ENCODE measurements at places on chromosomes 2 and 18.

GRCh38 chr2:218448934-218449333 lies 30.0 kb downstream of the VIL1 start:
- no peak for DNase-seq

DNA sequence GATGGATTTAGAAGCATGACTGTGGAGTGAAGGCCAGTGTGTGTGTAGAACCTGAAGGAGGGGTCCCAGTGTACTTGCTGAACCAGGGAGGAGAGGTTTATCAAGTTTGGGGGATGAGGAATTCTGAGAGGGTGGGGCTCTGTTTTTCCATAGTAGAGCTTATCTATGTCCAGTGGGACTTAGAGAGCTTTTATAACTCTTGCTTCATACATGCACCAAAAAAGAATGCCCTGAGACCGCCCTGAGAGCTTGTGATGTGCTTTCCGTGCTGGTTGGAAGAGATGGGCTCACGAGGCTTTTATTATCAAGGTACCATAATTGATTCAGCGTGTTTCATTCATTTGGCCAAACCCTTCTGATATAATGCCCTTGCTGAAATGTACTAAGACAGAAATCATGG lies 100.2 kb downstream of the MTCL1 start:
- DNase-seq, result no peak

DNA sequence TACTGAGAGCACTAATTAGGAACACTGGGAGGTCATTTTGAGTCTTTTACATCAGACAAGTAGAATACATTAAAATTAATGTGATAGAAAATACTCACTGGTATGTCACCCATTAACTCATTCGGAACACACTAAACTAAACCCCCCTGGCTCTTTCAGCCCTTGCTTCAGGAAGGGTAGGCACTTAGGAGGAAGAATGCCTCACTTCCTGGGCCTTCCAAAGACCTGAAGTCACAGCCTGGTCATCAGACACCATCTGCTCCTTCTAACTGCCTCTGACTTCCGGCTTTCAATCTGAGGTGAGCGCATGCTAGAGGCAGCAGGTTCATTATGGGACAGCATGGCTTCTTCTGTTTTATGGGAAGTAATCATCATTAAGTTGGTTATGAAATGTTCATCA lies 451.4 kb downstream of the PID1 start:
- DNase-seq, result no peak

DNA sequence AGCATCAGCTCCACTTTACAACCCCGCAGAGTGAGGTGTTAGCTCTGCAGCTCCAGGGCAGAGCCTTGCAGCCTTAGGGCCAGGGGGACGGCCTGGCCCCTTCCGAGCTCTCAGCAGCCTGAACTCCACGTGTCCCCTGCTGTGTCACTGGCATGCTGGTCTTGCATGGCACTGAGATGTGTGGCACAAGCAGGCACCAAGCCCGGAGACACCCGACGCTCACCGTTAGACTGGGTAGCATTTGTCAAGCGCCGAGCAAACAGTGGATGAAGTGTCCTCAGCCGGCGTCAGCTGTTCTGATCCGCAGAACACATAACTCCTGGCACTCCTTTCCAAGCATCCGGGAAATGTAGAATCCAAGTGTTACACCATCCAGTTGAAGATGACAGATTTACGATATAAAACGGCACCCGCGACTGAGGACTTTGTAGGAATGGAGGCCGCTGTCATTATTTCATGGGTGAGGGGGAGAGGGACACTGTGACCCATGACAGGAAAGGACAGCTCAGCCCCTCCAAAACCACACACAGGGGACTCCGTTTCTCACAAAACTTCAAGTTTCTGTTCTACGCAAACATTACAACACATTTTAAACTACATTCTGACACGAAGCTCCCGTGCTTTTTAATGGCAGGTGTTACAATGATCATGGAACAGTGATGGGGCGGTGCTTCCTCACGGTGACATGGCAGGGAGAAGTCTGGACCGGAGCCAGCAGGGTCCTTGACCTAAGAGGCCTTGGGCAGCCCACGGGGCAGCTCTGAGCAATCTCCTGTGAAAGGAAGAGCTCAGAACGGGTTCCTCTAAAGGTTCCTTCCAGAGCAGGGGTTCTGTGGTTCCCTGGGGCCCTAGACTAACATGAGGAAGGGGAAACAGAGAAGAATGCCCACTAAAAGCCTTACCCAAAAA lies 89.4 kb downstream of the HDAC4 start:
- DNase-seq, result no peak

- no peak for DNase-seq
These were observed 5.8 kb upstream of the D2HGDH start for GRCh38 chr2:241728627-241729026.

GRCh38 chr2:167637741-167638140 lies 609.7 kb downstream of the STK39 start:
- no peak for DNase-seq
